Vein endothelial cell (primary cell): ENCODE measurements at places on chromosomes 3 and 15. TPM values are rescaled to one million over a fixed set of nuclear protein-coding genes. Genes with fewer than 3 reads are reported as not detected.

Gene FMN1
- total RNA-seq = 0.10 and 0.33 TPM in 2 replicates

Gene ZNF385D
- 0.33 and 0.67 TPM in 2 replicates for total RNA-seq

Gene GOLGA6D
- total RNA-seq = not detected in 2 replicates

Gene TM4SF1
- 957 and 972 TPM in 2 replicates for total RNA-seq

Gene SLC6A11
- not detected in 2 replicates for total RNA-seq

Gene CLPX
- total RNA-seq = 42.8 and 54.5 TPM in 2 replicates

Gene CMSS1
- total RNA-seq = 14.0 and 24.3 TPM in 2 replicates

Gene TMEM207
- not detected in 2 replicates for total RNA-seq

Gene CIB1
- 28.2 and 31.4 TPM in 2 replicates for total RNA-seq

Gene COL6A6
- total RNA-seq = under 0.01 TPM in 1 of 2 replicates, not detected in the other

Gene ETV5
- total RNA-seq = 46.7 and 55.9 TPM in 2 replicates

Gene COPG1
- 252 and 312 TPM in 2 replicates for total RNA-seq

Gene KIF7
- total RNA-seq = 3.9 and 4.2 TPM in 2 replicates

Gene KLHL40
- total RNA-seq = not detected in 2 replicates

Gene DBR1
- 13.7 and 15.0 TPM in 2 replicates for total RNA-seq

Gene DNAJB8
- not detected in 2 replicates for total RNA-seq

Gene GOLGA6L7
- not detected in 2 replicates for total RNA-seq

Gene ROBO1
- 2.0 and 5.3 TPM in 2 replicates for total RNA-seq

Gene TRIM71
- not detected in 2 replicates for total RNA-seq

Gene TLR9
- under 0.01 TPM in 1 of 2 replicates, not detected in the other for total RNA-seq

Gene PARP15
- total RNA-seq = 0.98 and 1.3 TPM in 2 replicates

Gene IL20RB
- 0.33 and 1.3 TPM in 2 replicates for total RNA-seq

Gene XIRP1
- total RNA-seq = not detected in 2 replicates

Gene ZNF717
- total RNA-seq = 9.1 and 9.6 TPM in 2 replicates

Gene MOBP
- total RNA-seq = 0.19 and 0.65 TPM in 2 replicates

Gene SEMA3G
- total RNA-seq = 18.2 and 65.0 TPM in 2 replicates

Gene KLHL6
- 11.7 and 15.4 TPM in 2 replicates for total RNA-seq

Gene TMEM108
- total RNA-seq = 0.10 and 0.33 TPM in 2 replicates

Gene TGM5
- total RNA-seq = not detected in 2 replicates

Gene LPCAT4
- 9.8 and 10.1 TPM in 2 replicates for total RNA-seq

Gene ITPKA
- 0.65 and 1.6 TPM in 2 replicates for total RNA-seq

Gene RMDN3
- total RNA-seq = 25.9 and 29.4 TPM in 2 replicates

Gene POTEB
- total RNA-seq = not detected in 2 replicates

Gene ANKUB1
- total RNA-seq = not detected in 2 replicates

Gene KNG1
- not detected in 2 replicates for total RNA-seq

Gene SEMA5B
- total RNA-seq = under 0.01 TPM in 1 of 2 replicates, not detected in the other

Gene SYNM
- 5.6 and 9.6 TPM in 2 replicates for total RNA-seq

Gene KCNAB1
- 0.19 and 0.33 TPM in 2 replicates for total RNA-seq

Gene MEGF11
- total RNA-seq = under 0.01 TPM in 1 of 2 replicates, not detected in the other

Gene PDE12
- total RNA-seq = 24.2 and 31.3 TPM in 2 replicates

Gene TFRC
- total RNA-seq = 161 and 195 TPM in 2 replicates

Gene DNAJA4
- 3.6 and 3.7 TPM in 2 replicates for total RNA-seq

Gene BBS4
- 9.5 and 10.5 TPM in 2 replicates for total RNA-seq

Gene GABRR3
- not detected in 2 replicates for total RNA-seq

Gene SLC22A14
- 0.10 TPM in 1 of 2 replicates, not detected in the other for total RNA-seq

Gene TMEM89
- total RNA-seq = not detected in 2 replicates

Gene GNAT1
- not detected in 2 replicates for total RNA-seq

Gene SOX14
- total RNA-seq = not detected in 2 replicates

Gene ECE2
- total RNA-seq = not detected in 2 replicates

Gene OR4M2
- total RNA-seq = not detected in 2 replicates
